GM06990 (cell line): ENCODE measurements at places on chromosomes 2 and 18.

DNA sequence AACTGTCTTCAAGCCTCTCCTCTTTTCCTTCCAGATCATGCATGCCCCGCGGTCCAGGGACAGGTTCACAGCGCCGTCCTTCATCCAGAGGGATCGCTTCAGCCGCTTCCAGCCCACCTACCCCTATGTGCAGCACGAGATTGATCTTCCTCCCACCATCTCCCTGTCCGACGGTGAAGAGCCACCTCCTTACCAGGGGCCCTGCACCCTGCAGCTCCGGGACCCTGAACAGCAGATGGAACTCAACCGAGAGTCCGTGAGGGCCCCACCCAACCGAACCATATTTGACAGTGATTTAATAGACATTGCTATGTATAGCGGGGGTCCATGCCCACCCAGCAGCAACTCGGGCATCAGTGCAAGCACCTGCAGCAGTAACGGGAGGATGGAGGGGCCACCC, 81.3 kb downstream of the FAM210A start:
- DNase-seq, result no peak

- DNase-seq, result no peak
These were observed 86.9 kb downstream of the RAPGEF4 start for GRCh38 chr2:172822585-172822984.

GRCh38 chr2:237196409-237196808, 110.7 kb downstream of the COPS8 start:
- DNase-seq, result no peak

DNA sequence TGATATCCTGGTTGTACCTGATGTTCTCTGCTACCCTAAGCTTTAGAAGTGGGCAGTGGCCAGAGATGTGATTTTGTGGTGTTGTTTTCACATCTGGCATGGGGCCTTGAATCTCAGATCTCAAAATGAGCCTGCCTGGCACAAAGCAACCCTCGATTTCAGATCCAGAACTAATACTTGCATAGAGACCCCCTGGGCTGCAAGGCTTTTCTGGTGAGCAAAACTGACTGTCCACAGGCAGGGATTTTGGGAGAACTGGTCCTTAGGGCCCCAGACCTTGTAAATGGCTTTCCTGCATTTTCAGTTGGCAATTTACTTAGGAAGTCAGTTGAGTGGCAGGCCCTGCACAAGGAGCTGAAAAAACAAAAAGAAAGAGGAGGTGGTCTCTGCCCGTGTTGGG, 265.3 kb downstream of the MYCN start:
- DNase-seq, result no peak

DNA sequence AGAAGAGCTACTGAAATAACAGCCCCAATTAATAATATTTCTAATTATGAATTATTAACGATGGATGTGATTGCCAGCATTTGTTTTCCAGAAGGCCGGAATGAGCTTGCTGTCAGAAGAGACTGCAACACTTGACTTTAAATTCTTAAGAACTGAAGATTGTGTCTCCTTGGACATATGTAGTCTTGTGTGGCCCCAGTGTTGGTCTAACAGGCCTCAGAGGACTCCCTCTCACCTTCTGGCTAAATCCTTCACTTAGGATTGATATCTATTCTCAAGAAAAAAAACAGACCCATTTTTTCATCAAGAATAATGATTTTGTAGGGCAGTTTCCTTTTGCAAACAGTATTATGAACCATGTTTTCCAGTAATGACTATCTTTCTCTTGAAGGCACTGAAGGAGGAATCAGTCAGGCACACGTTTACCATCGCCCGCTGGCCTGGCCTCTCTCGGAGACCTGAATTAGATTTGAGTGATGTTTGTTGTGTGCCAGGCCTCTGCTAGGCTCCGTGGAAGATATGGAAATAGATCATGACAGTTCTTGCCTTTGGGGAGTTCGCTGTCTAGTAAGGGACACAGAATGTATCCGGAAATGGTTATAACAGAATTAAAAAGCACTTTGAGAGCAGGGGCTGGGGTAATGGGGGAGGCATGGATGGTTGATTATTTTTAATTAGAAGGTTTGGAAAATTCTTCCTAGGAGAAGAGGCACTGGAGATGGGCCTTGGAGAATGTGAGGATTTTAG, 258.0 kb downstream of the MYCN start:
- DNase-seq, result no peak

DNA sequence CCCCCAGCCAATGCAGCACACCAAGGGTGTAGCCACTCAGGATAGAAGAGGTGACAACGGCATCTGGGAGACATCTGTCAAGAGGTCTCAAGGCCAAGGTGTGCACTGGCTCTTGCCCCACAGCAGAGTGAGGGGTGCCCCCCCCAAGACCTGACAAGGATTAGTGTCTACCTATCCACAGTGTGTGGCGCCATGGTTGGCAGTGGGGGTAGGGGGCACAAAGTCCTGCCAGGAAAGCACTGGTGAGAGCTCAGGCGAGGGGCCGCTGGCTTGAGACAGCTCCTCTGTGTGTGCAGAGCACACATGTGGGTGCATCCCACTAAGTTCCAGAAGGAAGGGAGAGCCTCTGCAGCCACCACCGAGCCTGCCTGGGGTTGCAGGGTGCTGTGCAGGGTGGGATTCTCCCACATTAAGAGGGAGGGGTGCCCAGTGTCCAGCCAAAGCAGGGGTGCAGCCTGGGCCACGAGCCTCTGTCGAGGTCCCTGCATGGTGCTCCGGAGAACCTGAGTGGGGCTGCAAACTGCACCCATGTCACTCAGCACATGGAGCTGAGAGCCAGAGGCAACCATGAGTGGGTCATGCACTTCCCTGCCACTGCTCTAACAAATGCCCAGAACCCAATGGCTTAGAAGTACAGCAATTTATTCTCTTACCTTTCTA, 311.2 kb upstream of the HDAC4 start:
- DNase-seq, result no peak

DNA sequence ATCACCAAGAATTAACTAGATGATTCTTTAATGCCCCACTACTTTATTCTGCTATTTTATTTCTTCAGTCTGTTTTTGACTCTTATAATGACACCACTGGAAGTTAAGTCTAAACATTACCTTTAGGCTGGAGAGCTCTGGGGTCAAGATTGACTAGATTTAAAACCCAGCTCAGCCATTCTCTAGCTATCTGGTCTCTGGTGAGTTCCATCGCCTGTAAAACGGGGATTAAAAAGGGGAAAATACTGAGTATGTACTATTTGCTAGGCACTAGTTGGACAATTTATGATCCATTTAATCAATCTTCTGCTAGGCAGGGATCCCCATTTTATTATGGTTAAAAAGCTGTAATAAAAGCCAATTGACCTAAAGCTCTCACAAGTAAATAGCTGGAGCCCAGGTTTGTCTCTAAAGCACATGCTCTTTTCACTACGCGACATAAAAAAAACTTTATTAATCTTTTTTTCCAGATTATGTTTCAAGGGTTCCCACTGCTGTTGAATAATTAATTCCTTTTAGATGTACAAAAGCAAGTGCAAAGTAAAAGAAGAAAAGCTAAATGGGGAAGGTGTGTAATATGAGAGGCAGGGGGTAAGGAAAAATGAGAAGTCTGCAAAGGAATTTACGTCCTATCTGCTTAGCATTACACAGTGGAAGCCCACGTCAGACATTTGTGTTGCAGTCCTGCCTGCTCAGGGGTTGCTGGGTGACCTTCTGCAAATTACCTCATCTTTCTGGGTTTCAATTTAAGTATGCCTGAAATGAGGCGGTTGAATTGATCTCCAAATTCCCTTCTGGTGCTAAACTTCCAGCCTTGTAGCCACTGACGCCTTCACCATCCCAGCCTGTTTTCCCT, 918 bp upstream of the NABP1 start:
- peak; percentile 74 for DNase-seq

- no peak for DNase-seq
These were observed 10.2 kb downstream of the SP110 start for GRCh38 chr2:230209422-230210051.
